ENCODE measurements at places on chromosomes 2 and 18. TPM values are rescaled to one million over a fixed set of nuclear protein-coding genes. Genes with fewer than 3 reads are reported as not detected.
A peak's percentile ranks its signal among the peaks of the same experiment; 100 is the strongest.

ELAC1 gene
- total RNA-seq = 20.3 TPM

CTAGE1 gene
- not detected for total RNA-seq

DNA sequence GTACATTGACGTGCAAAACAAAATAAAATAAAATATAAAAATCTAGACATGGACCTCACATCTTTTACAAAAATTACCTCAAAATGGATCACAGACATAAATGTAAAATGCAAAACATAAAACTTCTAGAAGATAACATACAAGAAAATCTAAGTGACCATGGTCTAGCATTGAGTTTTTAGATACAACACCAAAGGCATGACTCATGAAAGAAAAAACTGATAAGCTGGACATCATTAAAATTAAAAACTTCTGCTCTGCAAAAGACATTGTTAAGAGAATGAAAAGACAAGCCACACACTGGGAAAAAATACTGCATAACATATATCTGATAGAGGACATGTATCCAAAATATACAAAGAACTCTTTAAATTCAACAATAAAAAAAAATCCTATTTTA is 14.4 kb downstream of the MAP4K3 start:
- H3K27me3 ChIP-seq = no peaks in the 10 kb centered on the region
- peaks cover 15% of the 10 kb centered on the region for H3K4me1 ChIP-seq
- no peaks in the 10 kb centered on the region for H3K36me3 ChIP-seq
- no peak overlapping the region for H3K27ac ChIP-seq
- no peak for DNase-seq

- no peak overlapping the region for H3K27ac ChIP-seq
- no peaks in the 10 kb centered on the region for H3K27me3 ChIP-seq
- no peak for DNase-seq
- H3K4me3 ChIP-seq = no peak overlapping the region
Measured at GRCh38 chr2:98486374-98486981, 41.8 kb downstream of the INPP4A start.

- no peaks in the 10 kb centered on the region for H3K36me3 ChIP-seq
- DNase-seq = no peak
- no peaks in the 10 kb centered on the region for H3K27me3 ChIP-seq
- H3K4me1 ChIP-seq = no peaks in the 10 kb centered on the region
- no peak overlapping the region for H3K27ac ChIP-seq
- H3K4me3 ChIP-seq = no peak overlapping the region
Measured at GRCh38 chr18:23151414-23152099, 16.3 kb downstream of the CABLES1 start.

- H3K4me1 ChIP-seq = peaks cover 32% of the 10 kb centered on the region
- no peaks in the 10 kb centered on the region for H3K36me3 ChIP-seq
- H3K4me3 ChIP-seq = no peak overlapping the region
- peak; percentile 89 for DNase-seq
Measured at GRCh38 chr2:231672617-231673347, 35.5 kb upstream of the PTMA start.

Data from thyroid gland (tissue), 4 donors.